ENCODE measurements at places on chromosomes 11 and 22.

GRCh38 chr11:69518081-69518950 is 36.9 kb downstream of the LINC01488 start:
- DNase-seq = no peak

GRCh38 chr11:72112978-72113808 is 698 bp upstream of the ANAPC15 start:
- no peak for DNase-seq

DNA sequence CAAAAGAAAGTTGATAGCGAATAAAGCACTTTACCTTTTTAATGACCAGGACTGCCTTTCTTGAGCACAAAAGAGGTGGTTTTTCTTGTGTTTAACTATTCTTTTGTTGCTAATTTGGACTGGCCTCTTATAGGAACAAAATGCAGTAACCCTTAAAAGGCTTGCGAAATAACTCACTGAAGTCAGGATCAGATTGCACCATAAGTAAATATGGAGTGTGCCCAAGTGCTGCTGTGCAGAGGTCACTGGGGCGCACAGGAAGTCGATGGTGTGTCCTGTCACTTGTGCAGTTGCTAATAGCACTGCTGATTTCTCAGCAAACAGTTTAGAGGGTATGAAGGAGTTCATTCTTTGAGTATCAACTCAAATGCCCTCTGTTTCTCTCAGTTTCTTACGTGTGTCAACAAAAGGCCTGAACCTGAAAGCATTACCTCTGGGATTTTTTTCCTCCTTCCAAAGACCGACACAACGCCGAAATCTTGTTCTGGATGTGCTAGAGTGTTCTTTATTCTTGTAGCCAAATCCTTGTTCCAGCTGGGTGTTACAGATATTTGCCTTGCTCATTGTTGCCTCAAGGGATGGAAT is 71.3 kb downstream of the ATXN10 start:
- DNase-seq = no peak

DNA sequence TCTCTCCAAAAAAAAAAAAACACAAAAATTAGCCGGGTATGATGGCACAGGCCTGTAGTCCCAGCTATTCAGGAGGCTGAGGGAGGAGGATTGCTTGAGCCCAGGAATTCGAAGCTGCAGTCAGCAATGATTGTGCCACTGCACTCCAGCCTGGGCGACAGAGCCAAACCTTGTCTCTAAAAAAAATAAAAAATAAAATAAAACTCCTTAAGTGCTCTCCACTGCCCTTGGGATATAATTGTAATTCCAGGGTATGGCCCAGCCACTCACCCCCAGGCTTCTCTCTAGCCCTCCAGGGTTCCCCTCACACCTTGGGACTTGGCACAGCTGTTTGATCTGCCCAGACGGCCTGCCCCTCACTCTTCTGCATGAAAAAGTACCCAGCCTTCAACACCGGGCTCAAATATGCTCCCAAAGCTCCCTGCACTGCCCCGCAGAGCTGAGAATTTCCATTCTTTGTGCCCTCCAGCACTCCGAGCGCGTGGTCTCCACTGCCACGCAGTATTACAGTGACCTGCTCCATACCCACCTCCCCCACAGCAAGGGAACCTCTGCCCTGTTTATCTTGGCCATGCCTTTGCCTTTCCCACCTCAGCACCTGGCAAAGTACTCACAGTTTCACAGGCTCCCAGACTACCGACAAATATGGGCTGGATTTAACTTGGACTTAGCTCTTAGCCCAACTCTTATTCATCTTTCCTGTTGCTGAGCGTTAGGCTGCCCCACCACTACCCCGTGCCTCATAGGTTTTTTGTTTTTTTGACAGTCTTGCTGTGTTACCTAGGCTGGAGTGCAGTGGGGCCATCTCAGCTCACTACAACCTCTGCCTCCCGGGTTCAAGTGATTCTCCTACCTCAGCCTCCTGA is 7.6 kb upstream of the FTH1 start:
- DNase-seq = no peak

DNA sequence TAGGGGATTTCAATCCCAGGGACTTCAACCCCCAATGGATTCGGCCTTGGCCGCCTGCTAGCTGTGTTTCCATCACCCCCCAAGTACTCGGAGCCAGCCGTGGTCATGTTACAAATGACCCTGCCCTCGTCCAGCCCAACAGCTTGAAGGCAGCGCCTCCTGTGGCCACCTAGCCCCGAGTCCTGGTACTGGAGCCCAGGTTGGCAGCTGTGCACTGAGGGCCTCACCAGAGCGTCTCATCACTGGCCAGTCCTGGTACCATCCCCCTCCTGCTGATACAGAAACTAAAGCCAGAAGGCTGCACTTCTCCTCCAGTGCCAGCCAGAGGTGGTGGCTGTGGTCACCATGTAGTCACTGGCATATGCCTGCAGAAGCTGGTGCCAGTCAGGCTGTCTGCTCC is 44.9 kb upstream of the FADD start:
- DNase-seq = no peak

DNA sequence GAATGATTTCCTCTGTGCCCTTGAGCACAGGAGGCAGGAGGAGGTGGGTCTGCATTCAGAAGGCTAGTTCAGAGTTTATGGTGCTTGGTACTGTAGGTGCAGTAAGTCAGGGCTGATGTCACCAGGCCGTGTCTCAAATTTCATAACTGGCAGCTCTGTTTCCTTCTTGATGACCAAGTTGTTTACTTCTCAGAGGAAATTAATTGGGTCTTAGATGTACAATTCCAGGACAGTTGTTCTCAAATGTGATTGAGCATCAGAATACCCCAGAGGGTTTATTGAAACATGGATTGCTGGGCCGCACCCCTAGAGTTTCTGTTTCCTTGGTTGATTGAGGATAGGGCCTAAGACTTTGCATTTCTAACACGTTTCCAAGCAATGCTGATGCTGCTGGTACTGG is 6.2 kb downstream of the AMOTL1 start:
- DNase-seq = no peak

DNA sequence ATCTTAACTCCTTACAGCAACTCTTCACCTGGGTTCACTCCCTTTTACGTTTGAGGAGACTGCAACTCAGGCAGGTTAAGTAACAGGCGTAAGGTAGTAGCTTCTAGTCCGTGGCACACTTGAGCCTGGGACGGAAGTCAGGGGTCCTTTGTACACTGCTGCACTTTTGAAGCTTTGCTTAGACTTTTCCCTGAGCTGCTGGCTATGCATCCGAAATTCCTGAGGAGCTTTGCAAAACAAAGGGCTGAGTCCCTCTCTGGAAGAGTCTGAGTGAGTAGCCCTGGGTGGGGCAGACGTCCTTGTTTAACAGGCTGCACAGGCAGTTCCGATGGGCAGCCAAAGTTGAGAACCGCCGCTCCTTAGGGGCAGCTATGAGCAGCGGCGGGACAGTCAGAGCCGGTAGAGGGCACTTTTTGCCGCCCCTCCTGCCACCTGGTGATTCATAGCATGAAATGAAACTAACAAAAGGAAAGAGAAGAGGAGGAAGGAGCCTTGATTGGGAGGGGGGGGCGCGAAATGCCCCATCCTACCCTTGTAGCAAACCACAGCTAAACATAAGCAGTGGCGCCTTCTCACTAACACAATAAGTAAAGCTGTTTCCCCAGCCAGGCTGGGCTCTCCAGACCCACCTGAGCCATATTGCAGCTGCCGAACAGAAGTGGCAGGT is 1.4 kb downstream of the TMEM109 start:
- DNase-seq = no peak

DNA sequence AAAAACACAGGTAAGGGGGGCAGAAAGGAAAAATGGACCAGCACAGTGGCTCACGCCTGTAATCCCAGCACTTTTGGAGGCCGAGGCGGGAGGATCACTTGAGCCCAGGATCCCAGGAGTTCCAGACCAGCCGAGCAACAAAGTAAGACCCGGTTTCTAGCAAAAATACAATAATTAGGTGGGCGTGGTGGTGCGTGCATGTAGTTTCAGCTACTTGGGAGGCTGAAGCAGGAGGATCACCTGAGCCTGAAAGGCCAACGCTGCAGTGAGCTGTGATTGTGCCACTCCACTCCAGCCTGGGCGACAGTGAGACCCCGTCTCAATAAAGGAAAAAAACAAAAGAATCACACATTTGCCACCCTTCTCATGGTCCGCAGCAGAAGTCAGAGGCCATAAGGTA is 519.4 kb downstream of the BRD1 start:
- DNase-seq = no peak

- no peak for DNase-seq
Measured at GRCh38 chr11:73958521-73959141, 7.8 kb downstream of the DNAJB13 start.

DNA sequence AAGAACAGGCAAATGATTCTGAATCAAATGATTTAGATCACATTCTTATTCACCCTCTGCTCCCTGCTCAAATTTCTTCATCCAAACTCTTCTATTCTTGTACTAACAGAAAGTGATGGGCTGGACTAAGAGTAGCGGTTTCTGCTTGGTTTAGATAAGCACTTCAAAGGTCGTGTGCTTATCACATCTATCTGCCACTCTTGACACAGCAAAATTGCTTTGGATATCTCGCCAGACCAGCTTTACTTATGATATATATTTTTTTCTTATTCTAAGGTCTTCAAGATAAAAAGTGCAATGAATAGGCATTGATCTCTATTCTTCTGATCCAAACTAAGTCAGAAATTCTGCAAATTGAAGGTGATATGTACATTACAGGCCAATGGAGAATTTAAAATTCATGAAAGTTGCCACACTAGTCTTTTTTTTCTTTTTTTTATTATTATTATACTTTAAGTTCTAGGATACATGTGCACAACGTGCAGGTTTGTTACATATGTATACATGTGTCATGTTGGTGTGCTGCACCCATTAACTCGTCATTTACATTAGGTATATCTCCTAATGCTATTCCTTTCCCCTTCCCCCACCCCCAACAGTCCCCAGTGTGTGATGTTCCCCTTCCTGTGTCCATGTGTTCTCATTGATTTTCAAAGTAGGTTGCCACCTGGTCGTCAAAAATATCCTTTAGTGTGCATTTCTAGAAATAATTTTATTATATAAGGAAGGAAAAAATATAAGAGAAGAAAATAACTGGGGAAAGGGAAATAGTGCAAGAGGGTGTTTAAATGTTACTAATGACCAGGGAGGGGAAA is 1941.0 kb upstream of the RAG2 start:
- DNase-seq = no peak

- no peak for DNase-seq
Measured at GRCh38 chr11:8321876-8322275, 58.2 kb upstream of the LMO1 start.

- DNase-seq = no peak
Measured at GRCh38 chr22:20091690-20092476, 11.8 kb downstream of the DGCR8 start.

GRCh38 chr11:128415539-128415938 is 171.8 kb downstream of the ETS1 start:
- DNase-seq = no peak

GRCh38 chr22:31607696-31608095 is 54.3 kb downstream of the PISD start:
- DNase-seq = no peak

GRCh38 chr11:8698917-8699441 is 16.4 kb downstream of the RPL27A start:
- DNase-seq = no peak

DNA sequence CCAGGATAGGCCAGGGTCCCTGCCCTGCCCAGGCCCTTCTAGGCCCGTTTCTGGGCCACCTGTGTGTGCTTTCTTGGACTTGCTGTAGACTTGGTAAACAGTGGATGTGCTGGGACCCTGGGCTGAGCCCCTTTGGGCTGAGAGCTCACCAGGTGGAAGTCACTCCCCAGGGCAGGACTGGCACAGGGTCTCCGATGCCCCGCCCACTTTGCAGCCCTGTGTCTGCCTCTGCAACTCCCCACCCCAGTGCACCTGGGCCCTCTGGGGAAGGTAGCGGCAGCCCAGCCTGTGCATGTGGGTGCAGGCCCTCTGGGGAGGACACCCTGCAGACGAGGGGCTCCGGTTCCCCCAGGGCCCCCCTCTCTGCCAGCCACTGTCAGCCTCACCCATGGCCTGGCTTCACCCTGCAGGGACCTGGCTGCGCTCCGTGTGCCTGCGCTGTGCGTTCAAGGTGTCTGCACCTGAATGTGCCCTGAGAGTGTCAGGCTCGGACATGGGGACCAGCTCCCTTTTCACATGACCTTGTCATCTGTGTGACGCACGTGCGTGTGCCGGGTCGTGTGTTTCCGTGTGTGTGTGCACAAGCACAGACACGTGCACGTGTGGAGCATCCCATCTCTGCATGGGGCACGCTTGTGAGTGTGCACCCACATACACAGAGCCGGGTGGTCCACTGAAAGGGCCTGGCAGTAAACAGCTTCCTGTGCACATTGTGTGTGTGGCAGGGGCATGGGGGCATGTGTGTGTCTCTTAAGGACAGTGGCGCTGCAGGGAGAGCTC is 118.5 kb downstream of the KCNQ1OT1 start:
- no peak for DNase-seq

Data from HFF-Myc (cell line).